ENCODE measurements at places on chromosomes 6 and 20.

DNA sequence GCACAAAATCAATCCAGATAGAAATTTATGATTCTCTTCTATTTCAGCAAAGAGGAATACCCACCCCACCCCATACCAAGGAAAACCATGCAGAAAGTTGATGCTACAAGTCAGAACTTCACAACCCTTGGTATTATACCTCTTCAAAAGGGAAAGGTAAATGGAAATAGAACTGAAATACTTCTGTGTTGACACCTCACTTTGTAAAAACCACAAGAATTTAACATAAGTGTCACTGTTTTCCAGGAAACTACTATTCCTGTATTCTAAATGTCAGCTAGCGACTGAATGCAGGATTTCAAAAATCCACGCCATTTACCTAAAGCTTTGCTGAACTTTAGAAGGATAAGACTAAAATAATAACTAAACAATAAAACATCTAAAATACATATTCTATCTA lies 3.6 kb downstream of the CPNE1 start:
- peak; percentile 73 for DNase-seq

DNA sequence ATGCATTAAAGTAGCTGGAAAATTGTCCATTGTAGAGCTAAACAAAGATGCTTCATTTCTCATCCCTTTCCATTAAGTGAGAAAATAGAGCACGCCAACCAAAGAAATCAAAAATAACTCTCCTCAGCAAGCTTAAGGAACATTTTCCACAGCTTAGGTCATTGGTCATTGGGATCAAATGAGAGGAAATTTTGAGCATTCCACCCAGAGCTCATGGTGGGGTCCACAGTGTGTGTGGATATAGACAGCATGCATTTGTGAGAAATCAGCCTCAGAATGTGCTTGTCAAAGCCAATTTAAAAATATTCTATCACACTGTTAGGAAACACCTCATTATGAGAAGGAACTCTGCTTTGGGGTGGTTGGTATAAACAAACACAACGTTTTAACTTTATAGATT lies 97.2 kb downstream of the HDGFL1 start:
- no peak for DNase-seq

GRCh38 chr6:13355043-13355945 lies 27.0 kb upstream of the TBC1D7 start:
- DNase-seq, result peak; percentile 95

GRCh38 chr6:17491416-17492142 lies 98.2 kb downstream of the CAP2 start:
- no peak for DNase-seq

DNA sequence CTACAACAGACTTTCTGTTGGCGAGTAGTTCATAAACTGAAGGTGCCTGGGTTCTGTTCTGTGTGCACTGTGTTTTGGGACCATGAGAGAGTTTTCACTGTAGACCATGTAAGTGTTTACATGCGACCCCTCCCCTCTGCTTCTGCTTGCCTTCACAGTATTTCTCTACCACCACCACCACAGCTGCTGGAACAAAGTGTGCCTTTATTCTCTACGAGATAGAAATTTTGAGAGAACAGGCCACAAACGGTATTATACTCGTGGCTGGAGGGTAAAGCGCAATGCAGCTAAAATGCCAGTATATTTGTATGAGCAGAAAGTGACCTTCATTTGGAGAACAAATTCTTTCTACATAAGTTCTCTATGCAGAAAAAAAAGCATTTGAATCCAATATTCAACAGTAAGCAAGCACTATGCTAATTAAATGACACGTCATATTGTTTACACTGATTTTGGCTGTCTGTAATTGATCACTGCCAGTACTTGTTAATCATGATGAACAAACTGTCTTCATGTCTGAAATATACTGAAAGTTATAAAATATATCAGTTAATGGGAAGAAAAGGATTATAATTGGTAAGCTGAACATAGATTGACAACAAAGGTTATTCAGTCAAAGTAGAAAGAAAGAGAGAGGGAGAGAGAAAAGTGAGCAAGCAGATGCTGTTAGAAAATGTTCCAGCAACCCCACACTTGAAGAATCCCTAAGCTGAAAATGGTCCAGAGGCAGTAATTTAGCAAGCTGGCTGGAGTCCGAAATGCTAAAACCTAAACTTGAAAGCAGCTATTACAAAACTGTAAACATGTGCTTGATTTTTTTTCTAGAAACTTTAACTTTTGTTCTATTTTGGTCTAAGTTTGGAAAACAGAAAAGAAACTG lies 8.8 kb downstream of the CLDN20 start:
- no peak for DNase-seq

DNA sequence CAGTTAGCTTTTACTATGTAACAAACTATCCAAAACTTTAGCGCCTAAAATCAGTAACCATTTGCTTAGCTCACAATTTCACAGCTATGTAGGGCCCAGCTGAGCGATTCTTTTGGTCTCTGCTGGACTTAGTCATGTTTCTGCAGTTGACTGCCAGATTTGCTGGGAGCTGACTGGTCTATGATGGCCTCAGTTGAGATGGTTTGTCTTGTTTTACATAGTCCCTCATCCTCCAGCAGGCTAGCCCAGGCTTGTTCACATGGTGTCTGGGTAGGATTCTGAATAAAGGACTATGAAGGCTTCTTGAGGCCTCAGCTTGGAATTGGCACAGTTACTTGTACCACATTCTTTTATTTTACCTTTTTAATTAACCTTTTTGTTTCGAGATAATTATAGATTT lies 247.8 kb upstream of the CHD6 start:
- DNase-seq, result peak; percentile 64

DNA sequence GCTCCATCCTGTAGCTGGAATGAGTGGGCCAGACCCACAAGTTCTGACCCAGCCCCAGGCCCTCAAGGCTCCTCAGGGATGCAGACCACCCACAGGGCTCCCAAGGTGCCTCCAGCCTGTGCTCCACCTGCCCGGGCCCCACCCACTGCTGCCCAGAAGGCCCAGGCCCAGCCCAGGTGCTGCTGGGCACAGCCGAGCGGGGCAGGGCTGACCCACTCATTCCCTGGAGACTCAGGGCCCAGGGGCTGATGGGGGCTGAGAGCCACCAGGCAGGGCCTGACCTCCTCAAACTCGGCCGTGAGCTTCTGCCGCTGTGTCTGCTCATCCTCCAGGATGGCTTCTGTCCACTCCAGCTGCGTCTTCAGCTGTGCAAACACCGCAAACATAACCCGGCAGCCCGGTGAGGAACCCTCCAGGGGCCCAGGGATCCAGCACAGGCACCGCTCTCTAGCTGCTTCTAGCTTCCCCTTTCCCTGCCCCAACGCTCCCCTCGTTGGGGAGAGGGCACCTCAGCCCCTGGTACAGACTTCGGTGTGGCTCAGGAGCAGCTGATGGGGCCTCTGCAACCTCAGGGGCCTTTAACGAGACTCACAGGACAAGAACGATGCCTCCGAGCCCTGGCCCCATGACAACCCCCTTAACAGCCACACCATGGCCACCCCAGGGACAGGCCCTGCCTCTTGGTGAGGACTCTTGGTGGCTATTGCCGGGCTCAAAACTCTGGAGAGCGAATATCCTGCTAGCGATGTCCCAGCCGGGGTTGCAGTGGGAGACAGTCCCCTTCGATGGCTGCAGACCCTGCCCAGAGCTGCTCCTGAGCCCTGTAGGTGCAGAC lies 46.0 kb downstream of the DSTN start:
- DNase-seq, result no peak

- no peak for DNase-seq
Measured at GRCh38 chr20:49148601-49149000, 39.5 kb downstream of the STAU1 start.

GRCh38 chr6:142374965-142375733 lies 73.3 kb downstream of the ADGRG6 start:
- peak; percentile 92 for DNase-seq

DNA sequence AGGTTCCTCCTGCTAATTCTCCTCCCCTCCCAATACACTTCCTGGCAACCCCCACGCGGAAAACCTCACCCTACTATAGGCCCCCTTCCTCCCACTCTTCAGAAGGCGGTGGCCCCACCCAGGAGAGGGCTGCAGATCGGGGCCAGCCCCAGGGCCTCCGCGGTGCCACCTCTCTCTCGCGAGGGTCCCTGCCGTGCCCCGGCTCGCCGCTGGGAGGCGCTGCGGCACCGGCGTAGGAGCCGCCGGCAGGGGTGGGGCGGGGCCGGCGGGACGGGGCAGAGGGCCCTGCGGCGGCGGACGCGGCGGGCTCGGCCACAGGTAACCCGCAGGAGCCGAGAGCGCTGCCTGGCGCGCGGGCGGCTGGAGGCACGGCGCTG lies at the start of gene ANKRD6:
Gene ANKRD6 (plus strand): TSS at position 278 of the 377 bp plus-strand sequence. CDS start 133,825 bp downstream, outside the sequence.
- DNase-seq, result peak; percentile 40

DNA sequence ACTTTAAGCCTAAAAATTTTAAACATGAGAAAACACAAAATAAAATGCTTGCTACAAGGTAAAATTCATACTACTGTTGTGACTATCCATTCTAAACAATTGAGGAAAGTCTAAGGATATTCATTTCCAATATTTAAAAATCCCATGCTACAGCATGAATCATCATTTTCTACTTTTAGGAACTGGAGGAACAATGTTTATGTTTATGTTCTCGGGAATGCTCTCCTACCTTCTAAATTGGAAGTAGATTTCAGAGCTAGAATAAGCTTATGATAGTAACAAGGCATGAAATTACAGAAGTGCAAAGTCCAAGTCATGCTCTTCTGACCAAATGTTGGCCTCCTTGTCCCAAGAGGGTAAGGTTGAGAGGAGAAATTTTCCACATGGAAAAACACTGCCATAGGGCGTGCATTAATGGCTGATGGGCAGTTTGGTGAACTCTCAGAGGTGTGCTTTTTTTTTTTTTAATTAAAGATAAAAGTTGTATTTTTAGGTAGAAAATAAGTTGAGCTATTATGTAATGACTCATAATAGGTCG lies 6.0 kb upstream of the MYLK4 start:
- DNase-seq, result no peak

GRCh38 chr20:21302664-21303060 lies 469 bp upstream of the XRN2 start:
- peak; percentile 15 for DNase-seq

- no peak for DNase-seq
Measured at GRCh38 chr6:34701199-34701598, 4.6 kb upstream of the ILRUN start.
